ENCODE measurements at places on chromosomes 6 and 20.

- DNase-seq = no peak
Measured at GRCh38 chr6:120869397-120869796, 464.9 kb downstream of the TBC1D32 start.

DNA sequence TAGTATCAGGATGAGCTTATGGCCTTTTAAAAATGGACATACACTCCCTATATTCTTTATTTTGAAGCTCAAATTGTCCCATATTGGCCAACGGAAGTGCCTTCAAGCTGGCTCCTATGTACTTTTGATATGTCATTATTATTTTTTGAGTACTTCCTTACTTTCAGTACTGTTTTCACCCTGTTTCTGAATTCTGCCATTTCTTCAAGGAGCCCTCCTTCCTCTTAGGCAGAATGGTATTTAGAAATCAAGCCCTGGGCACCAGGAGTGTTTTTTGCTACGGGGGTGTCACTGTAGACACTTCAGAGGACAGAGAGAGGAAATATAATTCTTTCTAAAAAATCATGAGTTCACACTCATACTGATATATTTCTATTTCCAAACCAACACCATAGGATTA is 5.5 kb upstream of the MYLK4 start:
- DNase-seq = no peak

DNA sequence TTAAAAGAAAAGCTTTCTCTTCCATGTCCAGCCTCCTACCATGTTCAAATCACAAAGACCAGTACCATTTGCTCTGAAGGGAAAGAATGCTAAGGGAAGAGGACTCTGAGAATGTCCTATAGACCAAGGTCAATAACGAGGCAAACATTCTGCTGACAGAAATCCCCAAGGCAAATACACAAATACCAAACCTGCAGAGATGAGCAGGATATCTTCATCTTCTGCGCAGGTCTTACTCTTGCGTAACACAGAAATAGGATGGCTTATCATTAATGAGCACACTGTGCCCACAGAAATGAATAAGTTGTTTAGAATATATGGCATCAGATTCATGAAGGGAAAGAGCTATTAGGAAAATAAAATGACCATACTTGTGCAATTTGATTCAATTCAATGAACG is 137.3 kb downstream of the BTBD9 start:
- DNase-seq = no peak

DNA sequence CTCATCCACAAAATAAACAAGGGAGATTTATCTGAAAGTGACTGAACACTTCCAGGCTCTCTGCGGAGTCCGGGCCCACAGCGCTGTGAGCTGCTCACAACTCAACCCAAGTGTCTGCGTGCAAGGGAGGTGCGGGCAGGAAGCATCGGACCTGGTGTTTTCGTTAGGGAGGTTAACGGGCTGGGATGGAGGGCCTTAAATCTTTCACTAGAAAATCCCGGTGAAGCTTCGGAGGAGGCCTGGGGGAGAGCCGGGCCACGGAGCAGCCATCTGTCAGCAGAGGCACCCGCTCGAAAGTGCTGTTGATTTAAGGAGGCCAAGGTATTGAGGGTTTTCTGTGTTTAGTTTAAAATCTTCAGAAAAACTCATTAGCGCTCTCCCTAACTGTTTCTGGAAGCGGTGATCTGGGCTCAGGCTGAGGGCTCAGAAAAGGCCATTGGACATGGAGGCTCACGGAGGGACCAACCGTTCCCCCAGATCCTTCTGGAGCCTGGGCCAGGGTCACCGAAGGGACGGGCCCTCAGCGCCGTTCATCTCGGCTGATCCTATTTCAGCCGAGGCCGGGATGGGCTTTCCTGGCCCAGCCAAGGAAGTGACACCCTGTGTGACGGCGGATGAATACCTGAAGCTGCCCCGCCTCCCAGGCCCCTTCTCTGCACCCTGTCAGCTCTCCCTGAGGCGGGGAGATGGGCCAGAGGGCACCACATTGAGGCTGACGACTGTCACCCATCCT is 20.7 kb downstream of the GATA5 start:
- DNase-seq = no peak

DNA sequence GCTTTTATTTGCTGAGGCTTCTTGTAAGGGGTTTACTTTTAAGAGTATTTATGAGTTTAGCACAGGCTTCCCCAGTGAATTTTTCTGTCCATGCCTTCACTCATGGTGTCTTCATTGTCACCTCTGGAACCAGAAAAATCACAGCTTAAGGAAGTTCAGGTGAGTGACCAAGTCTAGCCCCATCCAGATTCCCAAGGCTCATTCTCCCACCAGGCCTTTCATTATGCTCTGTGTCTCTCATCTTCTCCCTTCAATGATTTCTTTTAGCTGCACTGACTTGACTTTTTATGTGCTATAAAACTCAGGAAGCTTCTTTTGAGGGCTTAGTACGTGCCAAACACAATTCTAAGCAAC is 64.9 kb upstream of the NEDD9 start:
- DNase-seq = no peak

GRCh38 chr6:21186479-21187055 is 407.0 kb upstream of the SOX4 start:
- DNase-seq = no peak

- no peak for DNase-seq
Measured at GRCh38 chr6:64213697-64214096, 578.1 kb downstream of the PHF3 start.

GRCh38 chr6:151958332-151958731 is 150.8 kb downstream of the ESR1 start:
- no peak for DNase-seq

- DNase-seq = no peak
Measured at GRCh38 chr6:76702187-76702586, 629.7 kb upstream of the IMPG1 start.

DNA sequence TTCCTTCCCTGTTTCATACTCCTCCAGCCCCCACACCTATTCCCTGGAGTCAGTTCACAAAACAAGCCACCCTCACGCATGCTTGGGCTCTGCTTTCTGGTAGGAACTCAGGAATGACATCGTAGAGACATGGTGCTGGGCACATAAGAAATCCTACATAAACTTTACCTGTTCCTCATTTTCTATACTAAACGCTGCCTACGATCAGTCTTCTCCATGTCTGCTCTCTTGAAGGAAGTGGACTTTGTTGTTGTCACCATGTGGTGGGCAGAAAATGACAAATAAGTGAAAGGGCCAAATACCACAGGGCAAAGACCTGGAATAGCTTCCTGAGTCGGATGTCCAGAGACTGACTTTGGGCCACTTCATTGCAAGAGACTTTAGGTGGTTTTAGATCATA is 10.1 kb downstream of the MYLK4 start:
- DNase-seq = no peak

- no peak for DNase-seq
Measured at GRCh38 chr6:16397623-16398022, 159.2 kb downstream of the GMPR start.

- DNase-seq = no peak
Measured at GRCh38 chr20:21241406-21241805, 61.7 kb upstream of the XRN2 start.

DNA sequence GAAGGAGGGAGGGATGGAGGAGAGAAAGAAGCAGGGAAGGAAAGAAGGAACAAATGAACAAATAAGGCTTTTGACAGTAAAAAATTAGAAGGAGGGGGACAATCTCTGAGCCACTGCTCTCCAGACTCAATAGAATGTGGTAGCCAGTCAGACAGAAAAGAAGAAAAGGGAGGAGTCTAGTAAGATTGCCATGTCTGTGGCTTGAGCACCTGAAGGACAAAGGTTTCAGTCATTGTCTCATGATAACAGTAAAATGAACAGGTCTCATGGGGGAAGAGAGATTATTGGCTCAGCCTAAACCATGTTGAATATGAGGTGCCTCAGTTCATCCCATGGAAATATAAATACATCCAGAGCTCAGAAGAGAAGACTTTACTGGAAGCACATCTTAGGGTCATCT is 14.0 kb upstream of the LOC128125822 start:
- no peak for DNase-seq

DNA sequence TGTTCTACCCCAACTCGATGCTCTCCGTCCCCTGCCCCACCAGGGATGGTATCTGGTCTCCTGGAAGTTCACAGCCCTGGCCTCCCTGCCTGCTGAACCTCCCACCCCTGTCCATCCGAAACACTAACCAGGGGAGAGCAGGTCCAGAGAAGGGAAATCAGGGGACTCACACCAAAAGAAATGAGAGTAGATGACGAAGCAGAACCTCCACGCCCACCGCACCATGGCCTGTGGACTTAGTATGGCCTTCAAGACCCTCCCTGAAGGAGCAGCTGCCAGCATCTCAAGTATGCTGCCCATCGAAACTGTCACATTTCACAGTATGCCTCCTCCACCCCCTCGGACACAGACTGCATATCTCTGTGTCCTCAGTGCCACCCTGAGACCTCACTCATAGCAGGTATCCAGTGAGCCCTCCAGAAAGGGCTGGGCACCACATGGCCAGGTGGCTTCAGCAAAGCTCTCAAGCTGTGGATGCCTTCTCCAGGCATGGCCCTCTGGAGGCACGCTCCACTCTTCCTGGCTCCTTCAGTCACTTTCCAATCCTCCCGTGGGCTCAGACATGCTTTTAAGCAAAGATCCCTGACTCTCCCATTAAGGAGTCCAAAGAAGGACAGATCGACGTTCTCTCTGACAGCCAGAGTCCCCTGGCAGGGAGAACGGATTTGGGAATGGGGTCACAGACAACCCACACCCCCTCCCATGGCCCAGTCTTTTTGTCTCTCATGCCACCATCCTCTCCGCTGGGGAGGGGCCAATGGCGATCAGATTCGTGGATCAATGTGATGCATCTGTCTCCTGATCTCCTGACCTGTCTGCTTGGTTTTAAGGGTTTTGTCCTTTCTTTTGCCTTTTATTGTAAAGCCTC is 158.4 kb downstream of the ANKRD60 start:
- DNase-seq = no peak

DNA sequence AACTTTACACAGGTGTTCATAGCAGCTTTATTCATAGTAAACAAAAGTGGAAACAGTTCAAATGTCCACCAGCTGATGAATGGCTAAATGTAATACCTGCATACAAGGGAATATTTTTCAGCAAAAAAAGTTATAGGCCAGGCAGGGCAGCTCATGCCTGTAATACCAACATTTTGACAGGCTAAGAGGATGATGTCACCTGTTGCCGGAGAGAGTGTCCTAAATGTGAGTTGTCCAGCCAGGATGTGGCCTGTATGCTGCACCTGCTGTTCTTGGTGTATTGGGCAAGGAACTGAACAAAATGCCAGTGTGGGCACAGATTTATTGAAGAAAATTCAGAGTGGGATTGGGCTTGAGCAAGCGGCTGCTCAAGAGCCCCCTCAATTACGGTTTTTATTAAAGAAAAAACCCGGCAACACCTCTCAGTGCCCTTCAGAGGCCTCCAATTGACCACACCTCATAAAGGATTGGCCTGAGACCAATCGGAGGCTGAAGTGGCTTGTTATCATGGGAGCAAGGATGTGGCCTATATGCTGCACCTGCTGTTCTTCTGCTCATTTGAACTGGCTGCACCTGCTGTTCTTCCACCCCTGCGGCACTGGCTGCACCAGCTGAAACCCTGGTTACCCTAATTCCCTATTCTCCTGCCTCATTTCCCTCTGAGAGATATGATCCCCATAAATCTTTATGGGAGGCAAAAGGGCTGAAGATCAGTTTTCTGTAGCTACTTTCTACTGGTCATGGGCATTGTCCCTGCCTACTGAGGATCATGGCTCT is 164.3 kb upstream of the PROKR2 start:
- DNase-seq = no peak

- no peak for DNase-seq
Measured at GRCh38 chr6:148398244-148398643, 55.6 kb downstream of the SASH1 start.

- DNase-seq = no peak
Measured at GRCh38 chr20:40646361-40646760, 42.7 kb downstream of the MAFB start.

- DNase-seq = peak; percentile 87
Measured at GRCh38 chr6:159106627-159107241, 61.9 kb upstream of the TAGAP start.

DNA sequence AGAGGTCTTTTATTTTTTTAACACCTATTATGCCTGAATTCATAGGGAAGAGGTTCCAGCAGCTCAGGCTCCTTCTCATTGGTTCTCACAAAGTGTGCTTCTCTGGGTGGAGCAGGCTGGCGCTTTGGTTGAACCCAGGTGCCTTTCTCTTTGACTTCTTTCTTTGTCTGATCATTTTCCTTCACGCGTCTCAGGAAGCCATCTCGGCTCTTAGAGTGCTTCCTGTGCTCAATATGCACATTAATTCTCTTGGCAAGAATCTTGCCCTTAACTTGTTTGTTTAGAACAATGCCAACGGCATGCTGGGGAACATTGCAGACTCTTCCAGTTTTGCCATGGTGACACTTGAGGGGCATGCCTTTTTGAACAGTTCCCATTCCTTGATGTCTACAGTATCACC is 44.2 kb upstream of the RNF24 start:
- DNase-seq = no peak

DNA sequence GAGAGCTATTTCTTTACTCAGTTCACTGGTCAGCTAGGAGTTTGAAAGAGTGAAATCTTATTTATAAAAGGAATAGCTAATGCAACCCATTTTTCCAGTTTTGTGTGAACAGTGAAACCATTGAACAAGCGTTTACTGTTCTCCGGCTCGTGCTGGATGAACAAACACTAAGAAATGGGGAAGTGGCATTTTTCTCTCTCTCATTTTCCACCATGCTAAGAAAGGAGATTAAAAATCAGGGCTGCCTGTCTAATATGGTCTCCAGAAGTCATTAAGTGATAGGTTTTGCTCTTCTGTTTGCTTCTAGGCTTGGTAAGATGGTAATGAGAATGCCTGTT is 774 bp upstream of the SFT2D1 start:
- DNase-seq = no peak

- no peak for DNase-seq
Measured at GRCh38 chr20:32190616-32191415, 16.7 kb downstream of the PLAGL2 start.

- no peak for DNase-seq
Measured at GRCh38 chr20:32470025-32470861, 112.1 kb downstream of the ASXL1 start.

- DNase-seq = no peak
Measured at GRCh38 chr6:152636021-152636608, 1.0 kb downstream of the SYNE1 start.

- no peak for DNase-seq
Measured at GRCh38 chr6:56840467-56841380, 114.2 kb upstream of the BEND6 start.

GRCh38 chr6:28634761-28635546 is 109.3 kb downstream of the GPX5 start:
- no peak for DNase-seq

- no peak for DNase-seq
Measured at GRCh38 chr6:105077596-105078385, 102.0 kb downstream of the POPDC3 start.

- DNase-seq = no peak
Measured at GRCh38 chr6:70813885-70814284, 143.0 kb downstream of the B3GAT2 start.

DNA sequence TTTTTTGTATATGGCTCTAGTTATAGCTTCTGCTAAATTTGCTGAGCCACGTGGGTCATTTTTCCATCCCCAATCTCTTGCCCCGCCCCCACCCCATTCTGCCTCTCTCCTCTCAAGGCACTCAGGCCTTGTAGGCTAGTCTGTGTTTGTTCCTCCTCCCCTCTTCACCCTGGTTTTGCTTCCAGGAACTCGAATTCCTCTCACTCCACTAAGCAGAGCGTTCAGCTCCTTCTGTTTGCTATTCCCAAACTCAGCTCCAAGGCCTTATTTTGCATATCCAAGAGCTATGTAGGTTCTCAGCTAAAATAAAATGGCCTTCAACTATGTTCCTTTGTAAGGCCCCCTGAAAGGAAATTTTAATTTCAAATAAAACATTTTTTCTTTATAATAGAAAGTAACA is 1293.7 kb downstream of the EPHA7 start:
- DNase-seq = no peak

Data from activated T-cell treated with anti-CD3 and anti-CD28 coated beads, Interleukin-2, amount 50 U/mL, for 4 hours (primary cell).